ENCODE measurements at places on chromosomes 1 and 21.

GRCh38 chr21:42632336-42632751, 21.1 kb upstream of the PDE9A start:
- DNase-seq, result no peak

GRCh38 chr1:209042413-209042812, 541.1 kb upstream of the CAMK1G start:
- DNase-seq, result no peak

DNA sequence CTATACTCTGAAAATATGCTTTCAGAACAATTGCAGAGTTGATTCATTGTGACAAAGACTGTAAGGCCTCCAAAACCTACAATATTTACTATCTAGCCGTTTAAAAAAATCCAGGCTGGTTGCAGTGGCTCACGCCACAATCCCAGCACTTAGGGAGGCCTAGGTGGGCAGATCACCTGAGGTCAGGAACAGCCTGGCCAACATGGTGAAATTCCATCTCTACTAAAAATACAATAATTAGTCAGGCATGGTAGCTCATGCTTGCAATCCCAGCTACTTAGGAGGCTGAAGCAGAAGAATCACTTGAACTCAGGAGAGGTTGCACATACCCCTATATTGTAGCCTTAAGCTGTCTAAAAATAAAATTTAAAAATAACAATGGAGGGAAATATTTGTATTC, 5.3 kb upstream of the TFF2 start:
- DNase-seq, result no peak

DNA sequence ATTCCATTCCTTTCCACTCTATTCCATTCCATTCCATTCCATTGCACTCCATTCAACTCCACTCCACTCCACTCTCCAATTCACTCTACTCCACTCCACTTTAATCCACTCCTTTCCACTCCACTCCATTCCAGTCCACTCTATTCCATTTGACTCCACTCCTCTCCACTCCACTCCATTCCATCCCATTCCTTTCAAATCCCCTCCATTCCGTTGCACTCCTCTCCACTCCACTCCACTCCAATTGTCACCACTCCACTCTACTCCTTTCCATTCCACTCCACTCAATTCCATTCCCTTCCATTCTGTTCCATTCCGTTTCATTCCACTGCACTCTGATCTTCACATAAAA, 2563.7 kb upstream of the TPTE start:
- no peak for DNase-seq

- DNase-seq, result no peak
Measured at GRCh38 chr1:59078866-59079265, 218.0 kb upstream of the FGGY start.

DNA sequence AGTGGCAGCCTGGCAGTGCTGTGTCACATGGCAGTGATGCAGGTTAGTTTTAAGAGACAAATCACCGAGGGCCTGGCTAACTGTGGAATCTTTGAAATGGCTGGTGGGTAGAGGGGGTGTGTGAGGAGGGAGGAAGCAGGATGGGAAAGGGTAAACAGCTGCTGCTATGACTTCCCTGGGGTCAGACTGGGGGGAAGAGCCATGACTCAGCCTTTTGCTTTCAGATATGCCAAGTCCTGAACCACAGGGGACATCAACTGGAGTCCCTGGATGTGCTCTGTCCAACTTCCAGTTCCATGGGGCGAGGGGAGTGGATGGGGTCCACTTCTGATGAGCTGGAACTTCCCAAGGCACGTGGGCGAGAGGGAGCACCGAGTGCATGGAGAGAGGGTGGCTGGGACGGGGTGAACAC, 121.1 kb upstream of the ADAR start:
- DNase-seq, result no peak

GRCh38 chr1:208137193-208137592, 107.0 kb downstream of the PLXNA2 start:
- DNase-seq, result no peak

- DNase-seq, result no peak
Measured at GRCh38 chr1:21857840-21858670, 46.0 kb downstream of the LDLRAD2 start.

DNA sequence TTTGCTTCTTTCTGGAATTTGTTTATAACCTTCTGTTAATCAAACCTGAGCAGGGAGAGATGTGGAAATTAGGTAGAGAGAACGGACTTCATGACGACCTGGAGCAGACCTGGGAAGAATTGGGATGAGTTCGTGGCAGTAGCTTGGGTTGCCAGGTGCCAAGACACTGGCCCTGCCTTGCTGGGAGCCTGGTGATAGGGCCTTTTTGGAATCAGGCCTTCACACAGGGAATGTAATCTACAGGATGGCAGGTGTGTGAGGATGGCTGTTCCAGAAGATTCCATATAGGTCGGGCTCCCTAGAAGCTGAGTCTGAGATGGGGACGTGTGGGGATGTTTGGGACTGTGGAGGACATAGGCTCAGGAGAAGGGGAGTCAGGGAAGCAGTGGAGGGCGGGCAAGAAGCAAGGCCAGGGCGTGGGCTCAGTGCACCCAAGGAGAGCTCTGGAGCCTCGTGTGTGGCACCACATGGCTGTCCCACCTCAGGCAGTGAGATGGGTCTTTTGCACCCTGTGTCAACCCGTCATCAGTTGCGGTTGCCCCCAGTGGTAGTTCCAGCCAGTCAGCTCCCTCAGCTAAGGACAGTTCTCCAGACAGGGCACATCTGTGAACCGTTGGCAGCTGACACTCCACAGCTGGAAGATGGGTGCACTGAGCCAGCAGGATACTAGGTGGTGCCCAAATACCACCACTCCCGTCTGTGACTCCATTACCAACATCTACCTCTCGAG, 395.9 kb downstream of the MATN1 start:
- DNase-seq, result no peak

DNA sequence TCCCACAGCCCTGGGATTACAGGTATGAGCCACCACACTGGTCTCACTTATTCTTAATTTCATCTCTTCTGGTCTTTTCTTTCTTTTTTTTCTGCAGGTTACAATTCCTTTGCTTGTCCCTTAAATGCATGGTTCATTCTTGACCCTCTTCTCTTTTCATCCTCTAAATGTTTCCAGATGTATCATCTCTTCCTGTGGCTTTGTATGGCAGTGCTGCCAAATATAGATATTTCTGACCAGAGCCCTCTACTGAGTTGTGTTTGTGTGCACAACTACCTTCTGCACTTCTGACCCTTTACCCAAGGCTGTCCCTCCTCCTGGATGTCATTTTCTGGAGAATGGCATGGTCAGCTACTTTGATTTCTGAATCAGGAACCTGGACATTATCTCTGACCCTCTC, 32.5 kb downstream of the OLFML3 start:
- no peak for DNase-seq

GRCh38 chr1:27001570-27002360, 8.3 kb downstream of the TRNP1 start:
- DNase-seq, result no peak

GRCh38 chr1:3495776-3496745, 41.6 kb downstream of the ARHGEF16 start:
- DNase-seq, result no peak

DNA sequence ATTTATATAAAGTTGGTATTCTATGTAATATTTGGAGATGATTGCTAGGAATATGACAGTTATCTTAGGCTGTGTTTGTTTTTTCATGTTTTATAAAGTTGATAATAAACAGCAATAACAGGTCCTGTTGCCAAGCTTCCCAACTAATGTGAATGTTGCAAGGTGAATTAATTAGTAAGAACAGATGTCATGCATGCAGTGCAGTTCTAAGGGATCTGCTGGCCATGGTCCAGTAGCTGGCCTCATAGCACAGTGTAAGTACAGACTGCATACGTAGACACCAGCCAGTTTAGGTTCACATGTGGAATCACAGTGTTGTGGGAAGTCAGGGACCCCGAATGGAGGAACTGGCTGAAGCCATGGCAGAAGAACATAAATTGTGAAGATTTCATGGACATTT, 478.2 kb downstream of the NEGR1 start:
- no peak for DNase-seq

GRCh38 chr1:33260439-33260838, 4.1 kb downstream of the ZNF362 start:
- DNase-seq, result no peak

GRCh38 chr1:14835725-14836124, 237.2 kb downstream of the KAZN start:
- DNase-seq, result no peak

DNA sequence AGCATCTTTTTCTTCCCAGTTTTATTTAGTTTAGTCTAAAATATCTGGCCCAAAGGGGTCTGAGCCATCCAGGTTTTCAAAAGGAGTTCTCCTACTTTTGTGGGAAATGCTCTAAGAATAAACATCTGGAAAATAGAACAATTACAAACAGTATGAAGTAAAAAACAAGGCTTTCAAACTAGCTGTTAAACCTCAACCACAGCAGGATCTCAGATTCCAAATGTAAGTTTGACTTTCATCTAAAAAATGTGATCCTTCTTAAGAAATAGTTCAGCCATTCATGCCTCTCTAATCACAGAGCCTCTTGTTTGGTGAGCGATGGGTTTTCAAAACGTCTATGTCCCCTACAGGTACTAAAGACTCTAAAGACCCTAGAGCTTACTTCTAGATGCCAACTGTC, 413.5 kb downstream of the DUSP10 start:
- DNase-seq, result no peak

DNA sequence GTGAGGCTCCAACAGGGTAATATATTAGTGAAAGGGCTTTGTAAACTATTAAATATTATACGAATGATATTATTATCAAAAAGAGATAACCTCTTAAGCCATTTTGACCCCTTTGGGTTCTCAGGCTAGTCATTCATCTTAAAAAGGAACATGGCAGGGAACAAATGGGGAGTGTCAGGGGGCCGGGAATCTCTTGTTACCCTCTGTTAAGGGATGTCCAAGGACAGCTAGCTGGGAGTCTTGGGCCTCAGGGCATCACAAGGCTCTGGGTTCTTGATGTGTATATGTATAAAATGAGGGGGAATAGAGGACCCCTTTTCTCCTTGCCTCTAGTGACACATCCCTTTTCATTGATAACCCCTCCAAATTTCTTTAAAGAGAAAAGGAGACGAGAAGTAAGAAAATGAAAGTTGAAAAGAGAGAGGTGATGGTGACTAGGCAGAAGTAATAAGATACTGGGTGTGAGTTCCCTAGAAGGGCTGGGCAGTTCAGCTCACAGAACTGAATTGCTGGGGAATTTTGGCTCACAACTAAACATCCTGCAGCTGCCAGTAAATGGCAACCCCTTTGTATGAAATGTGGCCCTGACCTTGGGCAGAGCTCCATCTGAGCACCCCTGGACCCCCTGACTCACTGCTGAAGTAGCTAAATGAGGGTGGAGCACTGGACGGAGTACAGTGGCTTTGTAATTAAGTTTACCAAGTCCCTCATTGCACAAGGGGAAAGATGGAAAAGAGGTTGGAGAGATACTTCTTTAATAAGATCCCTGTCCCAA, 20.0 kb upstream of the ZNF326 start:
- no peak for DNase-seq

DNA sequence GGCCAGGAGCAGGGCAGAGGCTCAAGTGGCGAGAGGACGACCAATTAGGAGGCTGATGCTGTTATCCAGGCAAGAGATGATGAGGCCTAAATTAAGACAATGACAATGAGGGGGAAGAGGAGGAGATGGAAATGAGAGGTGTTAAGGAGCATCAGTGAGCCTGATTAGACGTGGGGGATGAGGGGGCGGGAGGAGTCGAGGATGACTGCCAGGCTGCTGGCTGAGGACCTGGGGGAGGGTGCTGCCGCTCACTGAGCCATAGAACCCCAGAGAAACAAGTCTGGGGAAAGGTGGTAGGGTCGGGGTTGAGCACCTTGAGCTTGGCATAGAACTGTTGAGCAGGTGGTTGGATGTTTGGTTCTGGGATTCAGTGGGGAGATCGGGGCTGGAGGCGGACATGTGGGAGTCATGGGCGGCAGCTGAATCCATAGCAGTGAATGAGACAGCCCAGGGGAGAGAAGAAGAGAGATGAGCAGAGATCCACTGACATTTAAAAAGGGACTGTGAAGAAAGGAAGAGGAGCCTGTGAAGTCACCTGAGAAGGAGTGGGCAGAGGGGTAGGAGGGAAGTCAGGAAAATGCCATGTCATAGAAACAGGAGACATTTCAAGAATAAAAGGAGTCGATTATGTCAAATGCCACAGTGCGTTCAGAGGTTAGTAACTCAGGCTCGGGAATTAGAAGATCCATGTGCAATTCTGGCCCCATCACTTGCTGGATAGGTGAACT, 28.5 kb downstream of the DLGAP3 start:
- no peak for DNase-seq

GRCh38 chr1:187621951-187622350, 793.2 kb downstream of the PLA2G4A start:
- peak; percentile 59 for DNase-seq

- no peak for DNase-seq
Measured at GRCh38 chr1:154860156-154860870, 9.8 kb downstream of the KCNN3 start.

DNA sequence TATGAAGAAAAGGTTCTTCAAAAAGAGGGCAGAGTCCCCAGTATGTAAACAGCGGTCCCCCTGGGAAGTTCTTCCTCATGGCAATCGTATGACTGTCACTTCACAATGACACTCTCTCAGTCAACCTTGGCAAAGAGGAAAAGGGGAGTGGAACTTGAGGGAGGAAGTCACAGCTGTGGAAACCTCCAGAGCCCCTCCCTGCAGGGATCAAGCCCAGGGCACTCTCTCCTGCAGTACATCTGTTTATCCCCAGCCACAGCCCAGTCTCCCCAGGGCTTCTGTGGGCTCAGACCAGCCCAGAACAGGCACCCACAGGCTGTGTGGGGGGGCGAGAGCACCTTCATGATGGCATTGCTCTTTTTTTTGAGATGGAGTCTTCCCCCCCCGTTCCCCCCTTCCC, 2.0 kb downstream of the ATP13A2 start:
- no peak for DNase-seq

DNA sequence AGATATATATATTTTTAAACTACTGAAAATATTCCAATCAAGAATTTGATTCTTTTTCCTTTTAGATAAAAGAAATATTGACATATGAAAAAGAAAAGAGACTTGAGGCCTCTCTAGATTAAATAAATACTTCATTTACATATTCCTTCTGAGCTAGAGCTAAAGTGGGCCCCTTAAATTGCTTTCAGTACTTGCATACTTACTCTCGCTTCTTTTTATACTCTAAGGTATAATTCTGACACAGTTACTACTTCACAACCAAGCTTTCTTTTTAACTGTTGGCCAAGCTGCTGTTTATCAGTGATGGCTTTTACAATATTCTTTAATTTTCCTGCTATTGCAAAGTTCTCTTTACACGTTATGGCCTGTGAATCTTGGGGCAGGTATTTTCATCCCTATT, 24.6 kb downstream of the EXTL2 start:
- DNase-seq, result no peak

GRCh38 chr1:56548571-56548970, 30.8 kb downstream of the PLPP3 start:
- DNase-seq, result no peak
